Effector CD8-positive, alpha-beta T cell (primary cell): ENCODE measurements at places on chromosomes 3 and 15.

DNA sequence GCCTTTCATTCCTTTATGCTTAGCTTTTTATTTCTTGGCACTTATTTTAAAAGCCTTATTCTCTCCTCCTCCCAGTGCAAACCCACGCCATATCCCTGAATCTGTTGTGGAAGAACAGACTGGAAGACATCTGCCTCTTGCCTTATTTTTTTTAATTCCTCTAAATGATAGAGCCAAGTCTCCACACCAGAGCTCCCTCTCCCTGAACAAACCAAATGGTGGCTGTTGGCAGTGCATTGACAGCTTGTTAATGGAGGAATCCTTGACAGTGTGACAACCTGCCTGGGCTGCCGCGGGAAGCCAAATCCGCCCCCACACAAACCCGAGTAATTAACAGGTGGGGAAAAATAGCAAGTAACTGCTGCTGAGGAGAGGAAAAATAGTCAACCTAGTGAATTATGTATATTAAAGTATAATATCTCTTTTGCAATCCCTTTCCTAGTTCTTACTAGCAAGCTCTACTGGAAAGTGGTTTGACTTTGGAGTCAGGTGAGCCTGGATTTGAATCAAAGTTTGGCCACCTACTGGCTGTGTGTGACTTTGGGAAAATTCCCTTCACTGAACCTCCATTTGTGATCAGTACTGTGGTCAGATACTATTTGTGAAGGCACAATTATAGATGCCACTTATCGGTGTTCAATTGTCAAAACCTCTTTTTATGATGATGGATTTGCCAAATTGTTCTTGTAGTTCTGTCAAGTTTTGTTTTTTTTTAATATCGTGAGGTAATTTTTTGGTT, 589.6 kb downstream of the PDCD6IP start:
- DNase-seq, result no peak

DNA sequence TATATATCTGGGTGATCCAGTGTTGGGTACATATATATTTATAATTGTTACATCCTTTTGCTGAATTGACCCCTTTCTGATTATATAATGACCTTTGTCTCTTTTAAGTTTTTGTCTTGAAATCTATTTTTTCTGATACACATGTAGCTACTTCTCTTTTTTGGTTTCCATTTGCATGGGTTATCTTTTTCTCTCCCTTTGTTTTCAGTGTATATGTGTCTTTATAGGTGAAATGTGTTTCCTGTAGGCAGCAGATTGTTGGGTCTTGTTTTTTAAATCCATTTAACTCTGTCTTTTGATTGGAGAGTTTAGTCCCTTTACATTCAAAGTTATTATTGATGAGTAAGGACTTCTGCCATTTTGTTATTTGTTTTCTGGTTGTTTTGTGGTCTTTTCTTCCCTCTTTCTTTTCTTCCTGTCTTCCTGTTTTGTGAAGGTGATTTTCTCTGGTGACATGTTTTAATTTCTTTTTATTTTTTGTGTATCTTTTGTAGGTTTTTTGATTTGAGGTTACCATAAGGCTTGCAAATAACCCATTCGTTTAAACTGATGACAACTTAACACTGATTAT, 56.8 kb downstream of the STARD9 start:
- DNase-seq, result no peak

DNA sequence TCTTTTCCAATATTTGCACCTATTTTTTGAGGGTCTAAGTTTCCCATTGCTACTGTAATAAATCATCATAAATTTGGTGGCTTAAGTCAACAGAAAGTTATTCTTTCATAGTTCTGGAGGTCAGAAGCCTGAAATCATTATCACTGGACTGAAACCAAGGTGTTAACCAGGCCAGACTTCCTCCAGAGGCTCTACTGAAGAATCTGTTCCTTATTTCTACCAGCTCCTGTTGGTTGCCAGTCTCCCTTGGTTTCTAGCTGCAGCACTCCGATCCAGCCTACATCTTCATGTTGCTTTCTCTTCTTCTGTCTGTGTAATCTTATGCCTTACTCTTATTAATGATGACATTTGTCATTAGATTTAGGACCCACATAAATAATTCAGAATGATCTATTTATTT, 22.0 kb upstream of the ARPP21 start:
- DNase-seq, result no peak

DNA sequence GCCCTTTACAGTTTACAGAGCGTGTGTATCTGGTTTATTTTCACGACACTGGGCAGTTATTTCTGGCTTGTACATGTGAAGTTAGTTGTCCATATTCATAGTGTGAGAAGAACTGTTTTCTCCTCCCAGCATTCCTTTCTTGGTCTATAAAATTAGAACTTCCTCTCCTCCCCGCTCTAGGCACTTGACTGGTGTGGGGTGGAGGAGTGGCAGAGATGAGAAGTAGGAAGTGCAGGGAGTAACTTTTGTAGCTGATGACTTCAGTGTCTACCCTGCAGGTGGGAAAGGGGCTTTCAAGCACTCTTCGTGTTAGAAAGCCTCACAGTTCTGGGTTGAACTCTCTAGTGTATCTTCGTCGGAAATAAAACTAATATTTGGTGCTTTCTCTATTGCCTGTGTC, 13.4 kb downstream of the APOD start:
- no peak for DNase-seq
